ENCODE measurements at places on chromosomes 1 and 21.

GRCh38 chr1:62282909-62283755 lies 36.1 kb downstream of the KANK4 start:
- no peak for DNase-seq

- DNase-seq: no peak
Observed at GRCh38 chr1:161511756-161512060, 6.5 kb downstream of the FCGR2A start.

DNA sequence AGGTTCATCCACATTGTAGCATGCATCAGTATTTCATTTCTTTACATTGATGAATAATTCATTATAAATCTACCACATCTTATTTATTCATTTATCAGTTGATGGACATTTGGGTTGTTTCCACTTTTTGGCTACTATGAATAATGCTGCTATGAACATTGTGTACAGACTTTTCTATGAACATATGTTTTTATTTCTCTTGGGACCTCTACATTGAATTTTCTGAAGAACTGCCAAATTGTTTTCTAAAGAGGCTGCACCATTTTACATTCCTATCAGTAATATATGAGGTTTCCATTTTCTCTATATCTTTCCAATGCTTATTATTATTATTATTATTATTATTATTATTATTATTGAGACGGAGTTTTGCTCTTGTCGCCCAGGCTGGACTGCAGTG lies 81.3 kb upstream of the SELENON start:
- no peak for DNase-seq

- DNase-seq: no peak
Observed at GRCh38 chr1:160800645-160801408, 4.9 kb downstream of the LY9 start.

- no peak for DNase-seq
Observed at GRCh38 chr1:107515702-107516101, 374.9 kb downstream of the NTNG1 start.

DNA sequence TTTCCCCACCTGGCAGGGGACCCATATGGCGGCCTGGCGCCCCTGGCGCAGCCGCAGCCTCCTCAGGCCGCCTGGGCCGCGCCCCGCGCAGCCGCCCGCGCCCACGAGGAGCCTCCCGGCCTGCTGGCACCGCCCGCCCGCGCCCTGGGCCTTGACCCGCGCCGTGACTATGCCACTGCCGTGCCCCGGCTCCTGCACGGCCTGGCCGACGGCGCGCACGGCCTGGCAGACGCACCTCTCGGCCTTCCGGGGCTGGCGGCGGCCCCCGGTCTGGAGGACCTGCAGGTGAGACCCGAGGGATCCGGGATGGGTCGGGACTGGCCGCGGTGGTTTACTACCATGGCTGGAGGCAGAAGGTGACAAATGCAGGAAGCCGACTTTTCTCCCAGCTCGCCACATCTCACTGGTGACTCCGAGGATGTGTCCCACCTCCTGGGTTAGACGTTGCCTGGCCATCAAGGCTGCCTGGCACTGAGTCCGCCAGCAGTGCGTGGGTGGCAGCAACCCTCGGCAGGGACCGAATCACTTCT lies 1.1 kb downstream of the TFAP2E start:
- no peak for DNase-seq

GRCh38 chr1:92446546-92446945 lies 40.2 kb downstream of the GFI1 start:
- no peak for DNase-seq

GRCh38 chr1:95353194-95353593 lies 119.2 kb downstream of the RWDD3 start:
- no peak for DNase-seq

DNA sequence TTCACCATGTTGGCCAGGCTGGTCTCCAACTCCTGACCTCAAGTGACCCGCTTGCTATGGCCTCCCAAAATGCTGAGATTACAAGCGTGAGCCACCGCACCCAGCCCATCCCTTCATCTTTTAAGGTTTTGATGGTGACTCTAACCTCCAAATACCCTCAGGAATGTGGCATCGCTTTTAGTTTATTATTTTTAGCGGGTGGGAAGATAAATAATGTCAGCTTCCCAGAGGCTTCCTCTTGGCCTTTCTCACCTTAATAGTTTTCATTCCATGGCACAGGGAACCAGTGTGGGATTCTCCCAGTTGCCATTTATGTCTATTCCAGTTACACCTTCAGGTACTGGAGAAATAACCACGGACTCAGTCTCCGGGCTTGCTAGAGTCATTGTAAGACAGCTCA lies 92.1 kb upstream of the LRRN2 start:
- DNase-seq: no peak

GRCh38 chr1:226814751-226815537 lies 55.5 kb upstream of the PSEN2 start:
- DNase-seq: no peak

DNA sequence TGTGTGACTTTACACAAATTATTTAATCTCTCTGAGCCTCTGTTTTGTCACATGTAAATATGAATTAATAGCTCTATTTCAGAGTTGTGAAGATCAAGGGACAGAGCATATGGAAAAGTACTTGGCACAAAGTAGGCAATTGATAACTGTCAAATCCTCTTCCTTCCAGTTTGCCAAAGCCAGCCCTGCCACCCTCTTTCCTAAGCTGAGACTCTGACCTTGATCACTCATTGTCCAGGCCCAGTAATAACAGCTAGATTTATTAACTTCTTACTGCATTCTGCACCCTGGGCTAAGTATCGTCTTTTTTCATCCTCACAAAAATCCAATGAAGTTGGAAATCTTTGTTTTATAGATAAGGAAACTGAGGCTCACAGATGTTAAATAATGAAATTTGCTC lies 70.8 kb upstream of the ATP1A1 start:
- no peak for DNase-seq

GRCh38 chr1:10943991-10944730 lies 68.3 kb upstream of the TARDBP start:
- no peak for DNase-seq

- no peak for DNase-seq
Observed at GRCh38 chr1:46991083-46991923, 32.2 kb upstream of the CYP4X1 start.

- DNase-seq: no peak
Observed at GRCh38 chr1:200896531-200897196, 2.0 kb downstream of the INAVA start.

DNA sequence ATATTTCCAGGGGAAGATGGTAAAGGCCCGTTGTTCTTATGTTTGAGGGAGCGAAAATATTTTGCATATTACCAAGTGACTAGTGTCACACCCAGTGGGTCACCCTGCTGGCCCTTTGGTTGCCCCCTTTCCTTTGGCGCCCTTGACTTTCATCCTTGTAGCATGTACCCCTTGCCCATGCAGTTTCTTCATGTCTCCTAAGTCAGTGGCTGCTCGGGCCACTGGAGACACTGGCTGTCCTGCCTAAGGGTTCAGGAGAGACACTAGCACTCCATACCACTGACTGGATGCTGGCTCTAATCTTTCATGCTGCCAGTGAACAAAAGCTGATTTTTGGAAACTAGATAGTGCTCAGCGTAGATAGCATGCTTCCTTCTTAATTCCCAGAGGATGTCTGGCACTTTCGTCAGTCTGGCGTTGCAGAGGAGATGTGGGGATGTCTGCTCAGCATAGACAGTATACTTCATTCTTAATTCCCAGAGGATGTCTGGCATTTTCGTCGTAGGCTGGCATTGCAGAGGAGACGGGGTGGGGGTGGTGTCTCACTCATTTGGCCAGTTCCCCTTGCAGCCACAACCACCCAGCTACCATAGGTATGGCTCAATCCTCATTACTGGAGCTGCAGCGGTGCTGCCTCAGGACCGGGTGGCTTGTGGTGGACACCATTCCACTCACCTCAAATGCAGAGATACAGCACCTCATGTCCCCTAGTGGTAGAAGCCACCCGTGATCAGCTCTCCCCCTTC lies 770.9 kb upstream of the TPTE start:
- no peak for DNase-seq

DNA sequence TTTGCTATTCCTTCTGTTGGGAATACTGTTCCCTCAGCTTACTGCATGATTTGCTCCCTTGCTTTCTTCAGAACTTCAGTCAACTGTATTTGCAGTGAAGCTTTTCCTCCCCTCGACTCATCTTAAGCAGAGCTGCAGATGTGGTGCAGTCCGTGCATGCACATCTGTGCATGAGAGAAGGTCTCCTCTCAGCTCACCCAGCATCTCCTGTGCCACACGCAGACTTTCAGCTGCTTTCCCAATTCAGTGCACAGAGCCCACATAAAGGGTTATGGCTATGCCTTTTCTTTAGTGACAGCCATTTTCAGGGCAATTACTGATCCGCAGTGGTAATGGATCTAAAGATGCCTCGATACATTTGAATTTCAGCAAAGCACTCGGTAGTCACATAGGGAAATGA lies 13.5 kb upstream of the NTPCR start:
- no peak for DNase-seq

- DNase-seq: no peak
Observed at GRCh38 chr1:73056826-73057225, 774.5 kb upstream of the NEGR1 start.

DNA sequence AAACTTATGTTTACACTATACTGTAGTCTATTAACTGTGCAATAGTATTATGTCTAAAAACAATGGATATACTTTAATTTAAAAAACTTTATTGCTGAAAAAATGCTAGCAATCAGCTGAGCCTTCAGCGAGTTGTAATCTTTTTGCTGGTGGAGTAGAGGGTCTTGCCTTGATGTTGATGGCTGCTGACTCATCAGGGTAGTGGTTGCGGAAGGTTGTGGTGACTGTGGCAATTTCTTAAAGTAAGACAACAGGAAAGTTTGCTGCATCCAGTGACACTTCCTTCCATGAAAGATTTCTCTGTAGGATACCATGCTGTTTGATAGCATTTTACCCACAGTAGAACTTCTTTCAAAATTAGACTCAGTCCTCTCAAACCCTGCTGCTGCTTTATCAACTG lies 234.7 kb upstream of the CSF3R start:
- no peak for DNase-seq

- no peak for DNase-seq
Observed at GRCh38 chr1:234433563-234434285, 45.3 kb downstream of the TARBP1 start.

DNA sequence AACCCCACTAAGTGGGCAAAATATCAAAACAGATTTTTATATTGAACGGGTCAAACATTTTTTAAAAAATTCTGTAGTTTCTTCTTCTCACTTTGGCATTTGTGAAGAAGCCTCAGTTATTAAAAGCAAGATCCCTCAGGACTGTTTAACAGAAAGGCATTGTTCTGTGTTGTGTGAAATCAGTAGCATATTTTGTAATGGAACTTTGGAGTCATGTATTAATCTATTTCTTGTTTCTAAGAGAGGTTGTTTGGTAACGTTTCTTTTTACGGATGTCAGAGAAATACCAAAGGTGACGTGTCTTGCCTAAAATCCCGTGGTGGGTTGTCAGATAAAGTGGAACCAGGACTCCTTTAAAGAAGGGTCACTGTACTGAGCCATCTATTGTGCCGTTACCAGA lies 23.7 kb downstream of the GPR137B start:
- DNase-seq: no peak

- DNase-seq: no peak
Observed at GRCh38 chr21:31731056-31731856, 662 bp downstream of the SCAF4 start.
